ENCODE measurements at places on chromosomes 2 and 18.

GRCh38 chr18:51653507-51654213 lies 456.2 kb upstream of the MEX3C start:
- DNase-seq = no peak

DNA sequence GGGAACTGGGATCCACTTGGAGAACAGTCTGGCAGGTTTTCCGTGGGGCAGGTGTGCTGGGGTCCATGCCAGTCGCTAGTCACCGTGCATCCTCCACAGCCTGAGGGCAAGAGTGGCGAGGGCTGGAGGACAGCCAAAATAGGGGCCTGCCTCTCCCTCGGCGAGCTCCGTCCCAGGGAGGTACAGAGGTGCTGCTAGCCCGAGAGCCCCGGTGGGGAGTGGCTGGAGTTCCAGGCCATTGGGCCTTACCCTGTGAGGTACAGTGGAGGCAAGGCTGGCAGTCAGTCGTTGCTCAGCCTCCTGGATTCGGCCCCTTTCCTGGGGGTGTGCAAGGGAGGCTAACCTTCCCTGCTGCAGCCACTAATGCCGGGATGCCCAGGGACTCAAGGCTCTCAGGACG lies 406.6 kb downstream of the CMPK2 start:
- DNase-seq = no peak

GRCh38 chr2:239462191-239462515 lies 61.3 kb upstream of the HDAC4 start:
- DNase-seq = no peak

- DNase-seq = no peak
Observed at GRCh38 chr2:27073782-27074181, 2.3 kb upstream of the OST4 start.

GRCh38 chr2:207848545-207848928 lies 78.8 kb upstream of the FZD5 start:
- DNase-seq = no peak

Measured in trophoblast cell (in vitro differentiated cells and primary cell).